ENCODE measurements at places on chromosomes 1 and 21.

GRCh38 chr21:42671778-42672593, 18.6 kb downstream of the PDE9A start:
- no peak for DNase-seq

GRCh38 chr1:212979340-212980122, 29.2 kb downstream of the VASH2 start:
- DNase-seq, result no peak

GRCh38 chr1:23896491-23896890, 16.7 kb downstream of the CNR2 start:
- no peak for DNase-seq

DNA sequence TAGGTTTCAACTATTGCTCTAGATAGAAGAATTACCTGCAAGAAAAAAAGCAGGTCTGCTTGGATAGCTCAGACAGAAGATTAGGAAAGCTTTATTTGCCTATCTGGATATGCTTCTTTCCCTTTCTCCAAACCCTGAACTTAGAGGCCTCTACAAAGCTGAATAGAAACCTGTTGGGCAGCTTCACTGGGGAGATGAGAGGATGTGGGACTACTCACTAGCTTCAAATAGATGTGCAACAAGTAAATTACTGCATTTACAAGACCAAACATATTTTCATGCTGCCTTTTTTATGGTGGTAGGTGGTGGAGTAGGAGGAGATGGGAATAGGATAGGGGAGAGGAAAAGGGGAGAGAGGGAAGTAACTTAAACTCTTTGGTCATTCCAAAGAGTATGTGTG, 6.4 kb downstream of the CLCA2 start:
- DNase-seq, result no peak

- DNase-seq, result no peak
These were observed 174.3 kb downstream of the NEK7 start for GRCh38 chr1:198330982-198331615.

DNA sequence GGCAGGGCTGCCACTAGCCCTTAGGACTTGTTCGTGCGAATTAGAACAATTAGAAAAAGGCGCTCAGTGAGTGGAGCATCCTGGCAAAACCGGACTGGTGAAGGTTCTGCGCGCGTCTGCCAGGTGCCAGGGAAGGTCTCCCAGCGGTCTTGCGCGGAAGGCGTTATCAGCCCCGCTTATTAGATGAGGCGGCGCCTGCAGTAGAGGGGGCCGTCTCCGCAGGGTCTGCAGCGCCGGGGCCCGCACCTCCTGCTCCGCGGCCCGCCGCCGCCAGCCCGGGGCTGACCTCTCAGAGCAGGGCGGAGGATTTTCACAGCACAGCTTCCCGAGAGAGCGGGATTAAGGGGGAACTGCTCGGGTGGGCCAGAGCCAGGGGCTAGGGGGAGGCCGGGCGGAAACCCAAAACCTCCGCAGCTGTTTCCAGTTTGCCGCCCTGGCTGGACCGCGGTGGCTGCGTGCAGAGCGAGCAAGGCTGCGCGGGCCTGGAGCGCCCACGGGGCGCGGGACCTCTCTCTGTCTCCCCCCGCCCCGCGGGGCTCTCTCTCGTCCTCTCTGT, 155.2 kb downstream of the FOXD2 start:
- no peak for DNase-seq

DNA sequence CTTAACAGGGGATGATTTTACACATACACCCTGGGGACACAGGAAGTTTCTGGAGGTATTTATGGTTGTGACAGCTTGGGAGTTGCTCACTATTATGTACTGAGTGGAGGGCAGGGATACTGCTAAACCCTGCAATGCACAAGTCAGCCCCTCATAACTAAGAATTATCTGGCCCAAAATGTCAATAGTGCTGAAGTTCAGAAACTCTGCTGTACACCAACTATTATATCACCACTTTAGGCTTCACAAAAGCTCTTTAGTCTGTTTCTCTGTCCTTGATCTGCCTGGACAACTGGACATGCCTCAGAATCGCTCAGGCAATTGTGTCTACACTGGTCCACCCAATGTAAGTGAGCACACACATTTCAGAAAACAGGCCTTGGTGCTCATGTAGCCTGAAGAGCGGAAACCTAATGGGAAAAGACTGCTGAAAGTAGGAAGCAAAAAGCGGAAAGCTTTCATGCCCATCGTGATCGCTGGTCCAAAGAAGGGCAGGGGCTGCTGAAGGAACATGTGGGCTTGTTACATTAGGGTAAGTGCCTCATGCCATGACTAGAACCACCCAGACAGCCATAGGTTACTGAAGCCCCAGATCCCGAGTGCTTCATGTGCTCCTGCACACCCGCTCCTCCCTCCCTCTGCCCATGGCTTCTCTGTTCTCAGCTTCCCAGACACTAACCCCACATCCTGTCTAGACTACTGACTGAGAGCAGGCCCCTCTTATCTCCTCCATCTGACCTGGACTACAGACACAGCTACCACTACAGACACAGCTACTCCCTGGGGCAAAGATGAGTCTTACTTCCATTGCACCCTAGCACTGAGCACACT, 73.5 kb downstream of the LRIG2 start:
- DNase-seq, result no peak

GRCh38 chr1:91863498-91863897, 22.5 kb downstream of the TGFBR3 start:
- DNase-seq, result no peak

DNA sequence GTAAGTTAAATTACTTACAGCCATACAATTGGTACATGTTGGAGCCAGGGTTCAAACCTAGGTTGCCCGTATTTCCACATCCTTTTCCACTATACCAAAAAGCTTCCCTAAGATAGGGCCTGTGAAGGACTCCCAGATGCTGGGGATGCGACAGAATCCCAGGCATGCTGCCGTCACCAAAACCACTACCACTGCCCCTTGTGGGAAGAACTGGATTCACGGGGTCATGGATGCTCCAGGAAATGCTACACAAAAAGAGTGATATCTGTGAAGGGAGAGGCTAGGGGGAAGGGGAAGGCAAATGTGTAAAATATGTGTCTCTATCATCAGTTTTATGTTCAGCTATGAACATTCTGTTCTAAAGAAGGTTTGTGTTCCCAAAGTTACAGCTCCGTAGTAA, 133.9 kb upstream of the IVNS1ABP start:
- no peak for DNase-seq

- no peak for DNase-seq
These were observed 19.1 kb downstream of the CD84 start for GRCh38 chr1:160560045-160560705.

- no peak for DNase-seq
These were observed 263.4 kb downstream of the PLA2G4A start for GRCh38 chr1:187092104-187092503.

DNA sequence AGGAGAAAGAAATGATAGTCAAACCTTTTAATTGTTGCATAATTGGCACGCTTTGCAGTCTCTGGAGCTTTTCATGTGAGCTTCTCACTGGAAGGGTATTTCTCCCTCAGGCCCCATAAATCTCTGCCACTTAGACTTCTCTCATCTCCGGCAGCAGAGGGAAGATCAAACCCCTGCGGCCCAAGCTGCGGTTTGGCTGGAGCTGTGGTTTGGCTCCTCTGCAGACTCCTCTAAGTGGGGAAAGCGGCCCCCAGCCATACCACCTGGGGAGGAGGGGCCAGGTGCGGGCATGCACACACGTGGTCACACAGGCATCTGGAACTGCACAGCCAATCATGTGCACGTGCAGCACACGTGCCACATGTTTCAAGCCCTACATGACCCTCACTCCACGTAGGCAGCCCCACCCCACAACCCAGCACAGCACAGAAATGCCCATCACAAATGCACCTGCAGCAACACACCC, 58.3 kb downstream of the UBE2T start:
- DNase-seq, result no peak

- DNase-seq, result no peak
These were observed 361.9 kb downstream of the HLX start for GRCh38 chr1:221241157-221241556.

DNA sequence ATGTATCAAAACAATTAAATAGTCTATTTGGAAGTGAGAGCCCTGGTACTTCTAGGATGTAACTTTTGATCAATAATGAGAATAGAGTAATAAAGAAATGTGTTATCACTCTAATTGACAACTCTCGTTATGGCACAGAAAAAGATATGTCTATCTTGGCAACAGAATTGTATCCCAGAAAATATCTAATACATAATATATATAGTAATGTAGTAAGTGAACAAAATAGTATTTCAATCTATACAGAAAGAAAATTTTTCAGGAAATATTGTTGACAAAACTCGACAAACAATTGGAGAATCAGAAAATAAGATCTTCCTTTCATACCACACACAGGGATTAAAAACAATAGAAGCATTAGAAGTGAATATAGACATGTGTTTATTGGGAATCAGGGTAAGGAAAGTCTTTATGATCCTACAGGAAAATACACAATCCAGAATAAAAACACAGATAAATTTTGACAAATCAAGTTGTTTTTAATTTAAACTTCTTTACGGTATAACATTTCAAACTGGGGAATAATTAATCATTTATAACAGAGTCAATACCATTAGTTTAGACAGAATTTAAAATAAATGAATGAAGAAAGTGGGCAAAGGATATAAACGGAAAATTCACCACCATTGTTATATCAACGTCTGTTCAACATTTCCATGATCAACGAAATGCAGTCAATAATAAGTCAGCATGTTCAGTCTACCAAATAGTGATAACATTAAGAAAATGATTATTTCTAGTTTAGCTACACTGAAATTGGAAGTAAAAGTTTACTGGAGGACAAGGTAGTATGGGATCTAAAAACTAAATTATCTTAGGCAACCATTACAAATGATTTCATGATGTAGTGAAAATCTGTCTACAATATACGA, 1526.5 kb upstream of the TPTE start:
- DNase-seq, result no peak

GRCh38 chr21:41865002-41865777, 14.0 kb downstream of the PRDM15 start:
- DNase-seq, result no peak

DNA sequence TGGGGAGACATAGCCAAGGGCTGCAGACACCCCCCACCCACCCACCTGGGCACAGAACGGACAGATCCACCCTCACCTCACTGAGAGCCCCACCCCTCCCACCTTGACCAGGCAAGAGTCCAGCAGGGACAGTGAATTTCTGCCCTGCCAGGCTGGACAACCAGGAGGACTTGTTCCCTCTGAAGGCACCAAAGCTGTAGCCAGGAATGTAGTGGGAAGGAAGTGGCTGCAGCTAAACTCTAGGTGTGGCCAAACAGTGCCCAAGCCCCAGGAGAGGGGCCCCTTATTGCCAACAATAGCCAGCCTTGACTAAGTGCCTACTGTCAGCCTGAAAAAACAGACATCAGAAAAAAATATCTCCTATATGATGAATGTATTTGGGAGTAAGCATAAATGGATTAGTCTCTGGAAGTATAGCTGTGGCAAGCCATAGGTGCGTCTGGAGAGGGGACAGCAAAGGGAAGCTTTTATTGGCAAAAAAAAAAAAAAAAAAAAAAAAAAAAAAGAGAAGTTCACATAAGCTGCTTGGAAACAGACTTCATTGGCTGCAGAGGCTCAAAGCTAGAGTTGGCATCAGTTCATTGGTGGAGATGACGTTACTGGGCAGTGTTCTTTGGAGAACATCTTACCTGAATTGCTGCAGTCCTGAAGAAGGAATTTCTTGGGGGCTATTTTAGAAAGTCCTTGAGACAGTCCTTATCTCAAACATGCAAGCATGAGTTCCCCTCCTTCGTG, 64.1 kb upstream of the TMEM51 start:
- no peak for DNase-seq

DNA sequence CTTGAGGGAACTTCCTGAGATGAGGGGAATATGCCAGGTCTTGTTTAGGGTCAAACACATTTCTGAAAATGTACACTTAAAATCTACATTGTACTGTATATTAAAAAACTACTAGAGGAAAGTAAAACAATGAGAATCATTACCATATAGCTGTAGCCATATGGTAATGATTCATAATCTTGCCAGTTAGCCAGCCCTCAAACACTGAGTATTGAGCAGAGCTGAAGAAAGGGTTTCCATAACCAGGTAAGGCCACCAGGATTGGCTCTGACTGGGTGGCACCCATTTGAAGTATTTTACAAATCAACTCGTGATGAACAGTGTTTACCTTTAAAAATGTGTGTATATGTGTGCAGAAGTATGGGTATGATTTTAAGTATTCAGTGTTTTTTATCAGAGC, 226.7 kb downstream of the SLC45A1 start:
- no peak for DNase-seq

GRCh38 chr1:14168326-14169063, 430.0 kb upstream of the KAZN start:
- DNase-seq, result no peak

- DNase-seq, result no peak
These were observed 5.6 kb downstream of the CAMK2N1 start for GRCh38 chr1:20480243-20480944.

DNA sequence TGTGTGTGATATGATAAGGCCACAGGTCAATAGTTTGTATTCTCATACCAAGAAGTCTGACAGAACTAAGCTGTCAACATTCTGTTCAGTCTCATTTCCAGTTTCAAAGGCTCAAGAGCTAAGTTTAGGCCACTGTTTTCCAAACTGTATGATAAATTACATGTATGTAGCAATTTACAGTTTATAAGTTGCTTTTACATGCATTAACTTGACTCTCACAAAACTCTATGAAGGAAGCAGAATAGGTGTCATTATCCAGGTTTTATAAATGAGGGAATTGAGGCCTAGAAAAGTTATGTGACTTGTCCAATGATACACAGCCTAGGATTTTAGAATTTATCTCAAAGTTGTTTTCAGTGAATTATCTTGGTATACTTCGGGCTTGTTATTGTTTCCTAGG, 23.4 kb downstream of the FMO5 start:
- DNase-seq, result no peak

Data from stimulated activated naive B cell treated with anti-CD40 and anti-IgM and Interleukin-4, amounts not matched to agents 10 μg/mL and 1 μg/mL and 100 μg/mL, for 72 hours (primary cell).